ENCODE measurements at places on chromosomes 11 and 22. TPM values are rescaled to one million over a fixed set of nuclear protein-coding genes. Genes with fewer than 3 reads are reported as not detected.

- H3K4me3 ChIP-seq: no peak overlapping the region
- DNase-seq: no peak
- H3K27ac ChIP-seq: no peak overlapping the region
- H3K36me3 ChIP-seq: peaks cover 4% of the 10 kb centered on the region
- H3K27me3 ChIP-seq: no peaks in the 10 kb centered on the region
- no peaks in the 10 kb centered on the region for H3K4me1 ChIP-seq
Measured at GRCh38 chr11:1001617-1002405, 34.7 kb downstream of the MUC6 start.

GRCh38 chr11:128456566-128457268, 130.6 kb downstream of the ETS1 start:
- no peak overlapping the region for H3K4me3 ChIP-seq
- H3K27me3 ChIP-seq: no peaks in the 10 kb centered on the region
- peaks cover 67% of the 10 kb centered on the region for H3K36me3 ChIP-seq
- peaks cover 52% of the 10 kb centered on the region for H3K4me1 ChIP-seq

- H3K4me3 ChIP-seq: no peak overlapping the region
- H3K36me3 ChIP-seq: peaks cover 35% of the 10 kb centered on the region
- H3K27ac ChIP-seq: no peak overlapping the region
- H3K4me1 ChIP-seq: peaks cover 17% of the 10 kb centered on the region
- no peak for DNase-seq
Measured at GRCh38 chr22:50517495-50518260, 7.7 kb downstream of the SCO2 start.

The CRYAB gene
- total RNA-seq: not detected

DNA sequence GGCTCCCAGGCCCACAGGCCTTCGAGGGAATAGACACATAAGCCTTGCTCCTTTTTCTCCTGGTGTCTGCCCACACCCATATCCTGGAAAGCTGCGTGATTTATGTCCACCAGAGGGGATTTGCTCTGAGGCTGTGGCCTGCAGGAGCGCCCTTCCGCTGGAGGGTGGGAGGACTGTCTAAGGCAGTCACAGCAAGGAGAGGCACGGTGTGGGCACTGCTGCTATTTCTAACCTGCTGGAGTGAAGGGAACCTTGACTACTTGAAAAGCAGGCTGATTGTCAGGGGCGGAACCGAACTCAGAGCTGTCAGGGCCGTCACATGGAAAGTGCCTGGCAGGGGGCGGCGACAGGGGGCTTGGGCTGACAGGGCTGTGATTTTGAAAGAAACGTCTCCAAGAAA, 3.7 kb downstream of the UPB1 start:
- H3K27ac ChIP-seq: no peak overlapping the region
- H3K4me3 ChIP-seq: no peak overlapping the region
- no peak for DNase-seq
- peaks cover 36% of the 10 kb centered on the region for H3K27me3 ChIP-seq

- H3K4me3 ChIP-seq: no peak overlapping the region
- H3K27me3 ChIP-seq: no peaks in the 10 kb centered on the region
- H3K36me3 ChIP-seq: peaks cover 50% of the 10 kb centered on the region
Measured at GRCh38 chr22:46308283-46308988, 11.8 kb downstream of the GTSE1 start.

DNA sequence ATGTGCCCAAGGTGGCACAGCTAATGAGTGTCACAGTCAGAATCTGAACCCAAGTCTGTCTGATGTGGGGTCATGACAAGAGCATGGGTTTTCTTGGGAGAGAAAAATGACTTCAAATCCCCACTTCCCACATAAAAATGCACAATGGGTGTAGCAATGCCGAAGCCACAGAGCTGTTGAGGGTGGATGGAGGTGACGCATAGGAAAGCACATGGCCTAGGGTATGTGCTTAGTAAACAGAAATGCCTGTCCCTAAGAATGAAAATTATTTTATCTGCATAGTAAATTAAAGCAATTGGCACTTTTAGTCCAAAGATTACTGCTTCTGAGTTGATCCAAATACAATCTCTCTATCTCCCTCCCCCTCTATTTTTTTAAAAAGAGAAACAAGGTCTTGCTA, 10.9 kb downstream of the MICAL3 start:
- H3K4me3 ChIP-seq: no peak overlapping the region
- no peaks in the 10 kb centered on the region for H3K36me3 ChIP-seq
- DNase-seq: no peak
- H3K4me1 ChIP-seq: no peaks in the 10 kb centered on the region

The VPS26B gene
- total RNA-seq: 52.6 TPM

The FBLN1 gene
- 0.42 TPM for total RNA-seq

DNA sequence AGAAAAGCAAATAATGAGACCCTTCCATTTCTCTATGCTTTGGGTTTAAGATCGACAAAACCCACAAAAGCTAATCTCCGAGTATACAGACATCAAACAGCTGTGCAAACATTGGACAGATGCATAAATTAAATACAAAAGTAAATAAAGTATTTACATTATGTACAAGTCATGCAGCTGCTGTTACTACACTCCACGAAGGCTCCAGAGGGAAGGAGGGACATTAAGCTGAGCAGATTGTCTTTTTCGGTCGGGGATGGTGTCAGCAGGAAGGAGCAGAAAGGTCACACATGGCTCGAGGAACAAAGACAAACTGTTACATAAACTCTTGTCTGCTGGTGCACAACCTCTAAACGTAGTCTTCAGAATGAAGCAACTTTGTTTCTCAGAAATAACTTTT, 88.8 kb upstream of the BARX2 start:
- no peaks in the 10 kb centered on the region for H3K4me1 ChIP-seq
- H3K36me3 ChIP-seq: no peaks in the 10 kb centered on the region
- peaks cover 17% of the 10 kb centered on the region for H3K27me3 ChIP-seq
- no peak overlapping the region for H3K4me3 ChIP-seq
- no peak overlapping the region for H3K27ac ChIP-seq
- no peak for DNase-seq

DNA sequence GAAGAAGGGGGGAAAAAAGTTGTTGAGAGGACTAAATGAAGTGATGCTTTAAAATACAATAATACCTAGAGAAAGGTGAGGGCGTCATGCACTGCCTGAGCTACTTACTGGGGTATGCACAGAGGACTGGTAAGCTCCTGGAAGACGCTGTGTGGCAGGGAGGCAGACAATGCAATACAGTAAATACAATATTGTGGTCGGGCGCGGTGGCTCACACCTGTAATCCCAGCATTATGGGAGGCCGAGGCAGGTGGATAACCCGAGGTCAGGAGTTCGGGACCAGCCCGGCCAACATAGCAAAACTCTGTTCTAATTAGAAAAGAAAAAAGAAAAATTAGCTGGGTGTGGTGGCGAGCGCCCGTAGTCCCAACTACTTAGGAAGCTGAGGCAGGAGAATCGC, 683 bp upstream of the SYTL2 start:
- no peaks in the 10 kb centered on the region for H3K27me3 ChIP-seq
- H3K4me3 ChIP-seq: peak overlapping the region; percentile 86
- no peak for DNase-seq
- peaks cover 24% of the 10 kb centered on the region for H3K4me1 ChIP-seq
- H3K27ac ChIP-seq: peak overlapping the region; percentile 73

DNA sequence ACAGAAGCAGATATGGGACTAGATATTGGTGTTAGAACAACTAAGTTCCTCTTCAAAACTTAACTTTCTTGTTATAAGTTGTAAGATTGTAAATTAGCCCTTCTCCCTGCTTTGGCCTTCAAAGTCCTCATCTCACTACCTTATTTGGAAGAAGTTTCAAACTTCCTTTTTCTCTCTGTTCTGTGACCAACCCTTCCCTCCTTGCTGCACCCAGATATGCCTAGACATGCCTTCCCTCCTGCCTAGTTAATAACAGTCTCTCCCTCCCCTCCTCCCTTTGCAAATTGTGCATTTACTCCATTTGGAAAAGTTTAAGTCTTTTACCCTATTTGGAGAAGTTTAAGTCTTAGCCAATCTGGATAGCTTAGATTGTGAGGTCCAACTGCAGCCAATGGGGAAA, 4.9 kb downstream of the OR52K2 start:
- H3K36me3 ChIP-seq: peaks cover 6% of the 10 kb centered on the region
- H3K27me3 ChIP-seq: peaks cover 11% of the 10 kb centered on the region
- H3K4me3 ChIP-seq: no peak overlapping the region
- H3K27ac ChIP-seq: no peak overlapping the region

The OR2AG2 gene
- not detected for total RNA-seq

The OR10V1 gene
- not detected for total RNA-seq

- no peak for DNase-seq
- H3K36me3 ChIP-seq: peaks cover 13% of the 10 kb centered on the region
- no peaks in the 10 kb centered on the region for H3K27me3 ChIP-seq
- H3K4me3 ChIP-seq: no peak overlapping the region
Measured at GRCh38 chr11:47514825-47515647, 37.9 kb downstream of the CELF1 start.

DNA sequence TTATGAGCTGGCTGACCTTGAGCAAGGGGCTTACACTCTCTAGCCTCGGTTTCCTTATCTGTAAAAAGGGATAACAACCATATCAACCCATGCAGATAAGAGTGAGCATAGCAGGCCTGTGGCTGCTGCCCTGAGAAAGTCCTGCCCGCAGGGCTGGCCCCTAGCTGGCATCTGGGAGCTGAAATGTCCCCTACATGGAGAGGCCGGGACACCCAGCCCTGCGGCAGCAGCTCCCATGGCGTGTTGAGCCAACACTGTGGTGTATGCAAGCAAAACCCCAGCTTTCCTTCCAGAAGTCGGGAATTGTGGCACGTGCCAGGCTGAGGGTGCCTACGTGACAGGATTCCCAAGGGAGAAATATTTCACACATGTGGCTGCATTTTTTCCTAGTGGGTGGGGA, 358.9 kb downstream of the CTTN start:
- no peaks in the 10 kb centered on the region for H3K4me1 ChIP-seq
- H3K27ac ChIP-seq: no peak overlapping the region
- no peak overlapping the region for H3K4me3 ChIP-seq
- DNase-seq: no peak
- H3K36me3 ChIP-seq: no peaks in the 10 kb centered on the region

The MRGPRF gene
- not detected for total RNA-seq

DNA sequence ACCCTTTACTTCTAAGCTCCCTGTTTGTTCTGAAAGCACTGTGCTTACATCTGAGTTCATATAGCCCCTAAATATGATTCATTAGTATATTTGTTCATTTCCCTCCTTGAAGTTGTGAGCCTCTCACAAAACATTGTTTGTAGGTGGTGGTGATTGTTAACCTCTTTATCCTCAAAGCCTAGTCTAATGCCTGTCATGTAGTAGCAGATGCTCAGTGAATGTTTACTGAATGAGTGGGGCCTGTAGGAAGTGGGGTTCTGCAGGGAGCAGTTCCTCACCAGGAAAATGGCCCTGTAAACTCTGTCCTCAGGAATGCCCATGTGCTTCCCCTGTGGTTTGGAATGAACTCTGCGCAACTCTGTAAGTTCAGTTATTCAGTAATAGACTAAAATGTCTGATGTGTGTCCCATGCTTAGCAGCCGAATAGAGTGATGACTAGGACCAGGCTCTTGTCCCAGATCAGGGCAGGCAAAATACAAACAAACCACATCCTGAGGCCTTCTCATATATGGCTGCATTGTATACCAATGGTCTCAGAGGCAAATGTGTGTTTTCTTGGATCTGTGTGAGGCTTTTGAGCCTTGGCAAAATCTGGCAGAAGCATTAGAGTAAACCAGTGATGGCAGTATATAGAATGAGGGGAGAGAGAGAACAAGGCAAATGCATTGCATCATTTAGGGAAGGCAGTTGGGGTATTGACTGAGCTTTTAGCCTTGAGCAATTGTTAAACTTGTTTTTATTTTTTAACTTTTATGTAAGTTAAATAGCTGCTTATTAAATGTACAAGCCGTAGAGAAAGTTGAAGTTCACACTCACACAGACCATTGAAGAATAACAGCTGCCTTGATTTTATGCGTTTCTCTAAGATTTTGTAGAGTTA, 91.4 kb upstream of the BIRC3 start:
- H3K4me3 ChIP-seq: no peak overlapping the region
- DNase-seq: no peak
- H3K4me1 ChIP-seq: no peaks in the 10 kb centered on the region

The TBX10 gene
- not detected for total RNA-seq

DNA sequence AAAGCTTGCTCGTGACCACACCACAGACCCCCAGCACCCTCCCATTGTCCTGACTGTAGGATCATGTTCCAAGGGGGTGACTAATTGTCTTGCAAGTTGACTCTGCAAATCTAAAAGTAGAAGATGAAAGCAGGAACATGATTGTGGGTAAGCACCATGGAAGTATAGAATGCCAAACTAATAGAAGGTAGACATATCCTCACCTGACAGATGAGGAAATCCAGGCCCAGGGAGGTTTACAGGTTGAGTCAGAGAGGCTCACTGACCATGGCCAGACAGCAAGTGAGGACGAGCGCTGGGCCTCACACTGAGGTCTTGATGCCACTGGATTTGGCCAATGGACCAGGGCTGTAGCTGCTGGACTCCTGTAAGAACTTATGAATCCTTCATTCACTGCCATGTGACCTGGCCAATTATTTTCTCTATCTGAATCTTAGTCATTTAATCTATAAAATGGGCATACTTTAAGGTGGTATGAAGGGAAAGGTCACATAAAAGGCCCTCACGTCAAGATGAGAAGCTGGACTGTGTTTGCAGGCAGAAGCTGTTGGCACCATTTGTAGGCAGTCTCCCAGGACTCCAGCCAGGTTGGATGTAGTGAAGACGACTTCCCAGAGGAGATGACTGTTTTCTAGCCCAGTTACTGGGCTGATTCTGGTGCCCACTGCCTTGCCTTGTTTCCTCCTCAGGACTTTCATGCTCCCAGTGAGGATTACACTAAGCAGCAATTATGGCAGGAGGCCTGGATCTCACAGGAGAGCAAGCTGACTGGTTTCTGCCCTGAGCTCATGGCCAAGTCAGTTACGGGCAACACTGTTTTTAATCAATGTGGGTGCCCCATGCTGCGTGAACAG, 54.6 kb downstream of the GAB4 start:
- H3K4me3 ChIP-seq: no peak overlapping the region
- peaks cover 5% of the 10 kb centered on the region for H3K4me1 ChIP-seq
- no peaks in the 10 kb centered on the region for H3K27me3 ChIP-seq
- no peak overlapping the region for H3K27ac ChIP-seq
- no peaks in the 10 kb centered on the region for H3K36me3 ChIP-seq

- no peak overlapping the region for H3K27ac ChIP-seq
- peaks cover 14% of the 10 kb centered on the region for H3K4me1 ChIP-seq
- H3K4me3 ChIP-seq: no peak overlapping the region
- DNase-seq: no peak
Measured at GRCh38 chr11:16897470-16898061, 116.6 kb downstream of the PLEKHA7 start.

- H3K27me3 ChIP-seq: no peaks in the 10 kb centered on the region
- H3K4me1 ChIP-seq: peaks cover 17% of the 10 kb centered on the region
- H3K4me3 ChIP-seq: no peak overlapping the region
- DNase-seq: peak; percentile 67
- H3K36me3 ChIP-seq: no peaks in the 10 kb centered on the region
Measured at GRCh38 chr11:12288212-12288930, 89.0 kb upstream of the PARVA start.

- peaks cover 40% of the 10 kb centered on the region for H3K27me3 ChIP-seq
- no peaks in the 10 kb centered on the region for H3K4me1 ChIP-seq
- H3K4me3 ChIP-seq: no peak overlapping the region
- H3K27ac ChIP-seq: no peak overlapping the region
- DNase-seq: no peak
Measured at GRCh38 chr11:79033833-79034232, 407.0 kb downstream of the TENM4 start.

The NXPE1 gene
- not detected for total RNA-seq

The CDKN1C gene
- total RNA-seq: 0.87 TPM

Measured in activated CD8-positive, alpha-beta memory T cell treated with anti-CD3 and anti-CD28 coated beads, Interleukin-2, amount 10 ng/mL, durations not matched to agents 7 days and 5 days (primary cell).